ENCODE measurements at places on chromosomes 2 and 18.

GRCh38 chr2:40448476-40449079 is 3.3 kb downstream of the SLC8A1 start:
- DNase-seq: no peak

DNA sequence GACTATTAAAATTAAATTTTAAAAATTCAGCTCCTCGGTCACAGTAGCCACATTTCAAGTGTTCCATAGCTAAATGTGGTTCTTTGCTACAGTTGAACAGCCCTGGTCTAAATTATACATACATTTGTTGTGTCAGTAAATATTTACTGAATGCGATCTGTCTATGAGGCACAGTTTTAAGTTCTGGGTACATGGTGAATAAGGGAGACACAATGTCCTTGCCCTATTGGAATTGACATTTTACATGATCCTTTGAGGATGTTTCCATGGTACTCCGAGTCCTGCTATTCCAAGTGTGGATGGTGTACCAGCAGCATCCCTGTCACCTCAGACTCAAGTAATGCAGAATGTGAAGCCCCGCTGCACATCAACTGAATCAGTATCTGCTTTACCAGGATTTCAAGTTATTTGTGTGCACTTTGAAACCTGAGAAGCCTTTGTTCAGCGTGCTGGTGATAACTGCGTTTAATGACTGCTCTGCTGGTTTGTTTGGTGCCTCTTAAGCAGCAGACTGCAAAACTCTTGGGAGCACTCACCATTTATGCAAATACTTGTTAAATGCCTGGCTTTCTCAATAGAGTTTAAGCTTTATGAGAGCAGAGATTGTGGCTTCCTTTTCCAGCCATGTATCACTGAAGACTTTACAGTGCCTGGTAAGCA is 1.5 kb downstream of the GALNT1 start:
- no peak for DNase-seq

GRCh38 chr18:49529596-49529995 is 32.3 kb upstream of the LIPG start:
- DNase-seq: no peak

DNA sequence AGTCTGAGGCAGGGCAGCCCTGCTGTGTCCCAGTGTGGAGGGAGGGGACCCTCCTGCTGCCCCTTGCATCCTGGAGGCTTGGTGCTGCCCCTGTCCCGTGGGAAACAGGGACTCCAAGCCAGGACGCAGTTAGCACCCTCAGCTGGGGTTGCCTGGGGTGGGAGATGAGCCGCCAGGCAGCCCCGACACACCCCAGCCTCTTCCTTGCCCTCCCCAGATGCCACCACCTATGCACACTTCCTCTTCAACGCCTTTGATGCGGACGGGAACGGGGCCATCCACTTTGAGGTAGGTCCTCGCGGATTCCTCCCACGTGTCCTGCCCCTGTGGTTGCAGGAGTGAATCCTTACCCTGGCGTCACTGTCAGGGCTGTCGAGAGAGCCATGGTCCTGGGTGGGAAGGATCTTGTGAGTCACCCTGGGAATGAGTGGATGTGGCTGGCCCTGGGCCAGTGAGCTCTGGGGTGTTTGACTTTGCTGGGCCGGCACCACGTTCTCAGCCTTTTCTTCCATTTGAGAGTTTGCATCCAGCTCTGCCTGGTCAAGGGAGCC is 27.5 kb upstream of the FAHD2A start:
- no peak for DNase-seq

DNA sequence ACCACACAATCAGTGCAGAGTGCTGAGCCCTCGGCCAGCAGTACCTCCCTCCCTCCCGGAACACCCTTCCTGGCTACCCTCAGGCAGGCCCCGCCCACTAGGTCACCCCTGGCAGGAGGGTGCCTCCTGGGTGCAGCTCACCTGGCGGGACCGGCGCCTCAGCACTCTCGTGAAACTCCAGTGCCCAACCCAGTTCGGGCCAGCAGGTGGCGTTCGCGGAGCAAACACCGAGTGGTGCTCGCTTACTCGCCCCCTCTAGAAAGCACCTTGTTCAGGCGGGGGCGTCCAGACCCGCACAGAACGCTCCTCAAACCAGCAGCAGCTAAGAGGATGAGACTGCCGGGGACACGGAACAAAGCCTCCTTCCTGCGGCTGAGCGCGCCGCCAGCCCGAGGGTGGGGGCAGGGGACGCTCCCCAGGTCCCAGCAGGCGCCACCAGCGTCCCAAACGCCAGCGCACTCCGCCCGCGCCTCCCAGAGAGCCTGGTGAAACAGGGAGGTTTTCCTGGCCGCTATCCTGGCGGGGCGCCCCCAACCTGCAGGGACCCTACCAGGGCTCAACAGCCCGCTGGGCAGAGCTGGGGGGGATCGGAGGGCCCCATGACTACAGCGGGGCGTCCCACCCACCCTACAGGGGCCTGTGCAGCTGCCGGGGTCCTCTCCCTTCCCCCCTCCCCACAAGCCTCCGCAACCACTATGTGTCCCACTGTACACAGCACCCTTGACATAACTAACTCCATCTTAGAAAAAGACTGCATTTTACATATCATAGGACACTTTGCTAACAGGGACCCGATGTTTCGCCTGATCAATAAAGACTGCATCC is 44.7 kb downstream of the MRPS5 start:
- peak; percentile 96 for DNase-seq

- DNase-seq: peak; percentile 79
These were observed 17.0 kb upstream of the NFATC1 start for GRCh38 chr18:79378536-79379250.

DNA sequence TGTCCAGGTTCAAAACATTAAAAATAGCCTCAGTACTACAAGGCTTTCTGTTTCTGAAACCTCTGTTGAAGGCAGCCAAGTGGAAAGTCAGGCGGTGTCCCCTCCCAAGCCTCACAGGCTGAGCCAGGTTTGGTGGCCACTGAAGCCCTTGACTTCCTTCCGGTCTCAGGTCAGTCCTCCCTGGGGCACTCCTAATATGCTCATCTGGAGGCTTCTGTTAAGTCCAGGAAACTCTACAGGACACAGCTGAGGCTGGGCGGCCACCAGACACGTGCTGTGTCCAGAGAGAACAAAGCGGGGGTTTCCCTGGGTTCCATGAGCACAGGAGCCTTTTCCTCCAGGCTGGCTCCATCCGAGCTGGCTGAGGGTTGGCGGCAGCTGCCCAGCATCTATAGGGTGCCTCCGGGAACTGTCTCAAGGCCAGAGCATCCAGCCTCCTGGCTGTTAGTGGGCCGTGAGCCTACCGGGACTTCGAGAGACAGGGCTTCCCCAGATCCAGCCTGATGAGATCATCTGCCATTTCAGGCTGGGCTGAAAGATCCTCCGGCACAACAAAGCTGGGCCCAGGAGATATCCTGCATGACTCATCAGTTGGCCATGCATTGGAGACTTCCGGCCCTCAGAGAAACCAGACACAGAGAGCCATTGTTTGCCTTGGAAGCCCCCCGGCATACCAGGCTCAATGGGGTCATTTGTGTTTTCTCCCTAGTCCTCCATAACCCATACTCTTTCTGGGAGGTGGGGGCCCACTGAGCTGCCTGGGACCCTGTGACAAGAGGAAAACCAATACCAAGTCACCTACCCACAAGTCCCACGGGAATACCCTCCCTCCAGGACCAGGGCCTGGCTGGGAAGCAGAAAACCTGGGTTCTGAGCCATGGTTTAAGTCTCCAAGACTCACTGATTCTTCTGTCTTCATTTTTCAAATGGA is 71.7 kb downstream of the HS1BP3 start:
- no peak for DNase-seq

- no peak for DNase-seq
These were observed 11.0 kb downstream of the RAB11FIP5 start for GRCh38 chr2:73101626-73102256.

DNA sequence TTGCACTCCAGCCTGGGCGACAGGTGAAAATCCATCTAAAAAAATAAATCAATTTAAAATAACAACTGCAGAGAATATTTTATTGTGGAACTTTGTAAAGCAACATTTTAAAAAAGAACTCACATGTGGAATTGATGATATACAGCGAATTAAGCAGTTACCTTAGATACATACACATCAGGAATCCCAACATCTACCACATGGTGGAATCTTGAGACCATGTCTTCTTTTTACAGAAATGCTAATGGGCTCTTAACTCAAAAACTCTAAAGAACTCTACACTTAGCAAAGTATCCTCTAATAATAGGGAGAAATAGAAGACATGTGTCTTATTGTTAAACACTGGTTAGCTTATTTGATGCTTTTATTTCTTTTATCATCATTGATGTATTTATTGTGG is 373.6 kb downstream of the CDH7 start:
- DNase-seq: no peak

- DNase-seq: no peak
These were observed 898.2 kb downstream of the NRXN1 start for GRCh38 chr2:50133766-50134165.

DNA sequence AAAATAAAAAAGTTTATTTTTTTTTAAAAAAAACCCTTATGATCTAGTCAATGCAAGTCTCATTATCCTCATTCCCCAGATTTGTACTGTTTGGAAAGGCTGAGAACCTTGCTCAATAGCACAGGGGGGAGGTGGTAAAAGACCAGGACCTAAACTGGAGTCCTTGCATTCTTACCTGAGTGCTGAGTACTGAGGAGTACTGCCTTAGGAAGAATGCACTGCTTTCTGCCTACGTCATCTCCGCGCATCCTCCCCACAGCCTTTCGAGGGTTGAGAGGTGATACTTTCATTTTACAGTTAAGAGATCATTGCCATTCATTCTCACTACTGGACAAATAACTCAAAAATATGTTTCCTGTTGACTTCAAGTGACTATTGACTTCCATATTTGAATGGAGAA is 73.8 kb downstream of the MAP3K20 start:
- peak; percentile 30 for DNase-seq

DNA sequence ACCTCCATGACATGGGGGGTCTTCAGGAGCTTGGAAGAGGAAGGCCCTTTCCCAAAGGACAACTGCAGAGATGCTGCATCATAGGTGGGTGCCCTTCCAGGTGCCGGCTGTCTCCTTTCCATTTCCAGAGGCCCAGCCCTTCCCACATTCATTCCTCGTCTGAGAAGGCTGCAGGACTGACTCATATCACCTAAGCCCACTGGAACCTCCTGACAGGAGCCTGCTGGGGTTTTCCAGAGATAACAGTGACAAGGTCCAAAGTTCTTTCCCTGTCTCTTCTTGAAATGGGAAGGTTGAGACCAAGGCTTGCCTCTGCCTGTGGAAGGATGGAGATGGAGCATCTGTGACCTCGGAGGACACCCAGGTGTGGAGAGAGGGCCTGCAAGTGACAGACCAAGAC is 3.6 kb upstream of the PRSS56 start:
- no peak for DNase-seq

- no peak for DNase-seq
These were observed 270.0 kb downstream of the CYRIA start for GRCh38 chr2:16395601-16396000.

- DNase-seq: no peak
These were observed 1324.6 kb upstream of the NRXN1 start for GRCh38 chr2:52356556-52356955.

All from CD4-positive, alpha-beta T cell treated with Interleukin-6 at 100 ng/mL for 8 hours (primary cell).